ENCODE measurements at places on chromosomes 6 and 20.

- DNase-seq, result no peak
Observed at GRCh38 chr20:56606174-56606945, 22.7 kb upstream of the TFAP2C start.

- DNase-seq, result peak; percentile 67
Observed at GRCh38 chr6:24543683-24544082, 48.9 kb downstream of the ALDH5A1 start.

GRCh38 chr6:17132967-17133366 lies 31.1 kb downstream of the STMND1 start:
- DNase-seq, result no peak

GRCh38 chr6:166620478-166621113 lies 6.5 kb downstream of the RPS6KA2 start:
- DNase-seq, result no peak

- no peak for DNase-seq
Observed at GRCh38 chr6:92806254-92806653, 613.1 kb downstream of the EPHA7 start.

GRCh38 chr6:109230453-109230852 lies 135.1 kb downstream of the CEP57L1 start:
- no peak for DNase-seq

GRCh38 chr6:161417717-161418462 lies 144.0 kb upstream of the AGPAT4 start:
- DNase-seq, result no peak

- DNase-seq, result peak; percentile 30
Observed at GRCh38 chr6:169824848-169825557, 73.6 kb downstream of the ERMARD start.

- no peak for DNase-seq
Observed at GRCh38 chr6:99612551-99613408, 6.1 kb downstream of the PRDM13 start.

- no peak for DNase-seq
Observed at GRCh38 chr6:52536424-52536916, 40.4 kb downstream of the TRAM2 start.

DNA sequence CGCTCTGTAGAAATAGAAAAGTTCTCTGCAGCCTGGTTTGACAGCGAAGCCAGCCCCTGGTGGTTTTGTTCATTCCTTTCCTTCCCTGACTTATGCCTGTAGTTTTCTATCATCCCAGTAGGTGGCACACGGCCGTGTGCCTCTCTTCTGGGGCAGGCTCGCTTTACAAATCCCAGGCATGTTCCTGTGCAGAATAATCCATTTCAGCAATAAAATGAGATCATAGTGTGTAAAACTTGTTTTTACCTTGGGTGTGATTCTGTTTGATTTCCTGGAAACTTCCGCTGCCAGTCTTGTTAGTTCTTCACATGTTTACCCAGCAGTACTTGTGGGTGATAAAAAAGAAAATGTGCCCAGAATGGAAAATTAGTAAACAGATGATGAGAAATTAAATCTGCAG lies 7.4 kb upstream of the INSM1 start:
- DNase-seq, result peak; percentile 26

GRCh38 chr6:30359276-30359675 lies 14.3 kb downstream of the RPP21 start:
- DNase-seq, result no peak
